ENCODE measurements at places on chromosomes 6 and 20.

DNA sequence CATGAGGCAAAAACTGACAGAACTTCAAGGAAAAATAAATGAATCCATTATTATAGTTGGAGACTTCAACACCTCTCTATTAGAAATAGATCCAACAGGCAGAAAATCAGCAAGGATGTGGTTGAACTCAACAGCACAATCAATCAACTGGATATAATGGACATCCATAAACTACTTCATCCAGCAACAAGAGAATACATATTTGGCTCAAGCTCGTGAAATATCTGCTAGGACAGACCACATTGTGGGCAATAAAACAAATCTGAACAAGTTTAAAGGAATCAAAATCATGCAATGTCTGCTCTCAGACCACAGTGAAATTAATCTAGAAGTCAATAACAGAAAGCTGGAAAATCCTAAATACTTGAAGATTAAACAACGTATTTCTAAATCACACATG is 362.6 kb downstream of the CD109 start:
- no peak for DNase-seq

GRCh38 chr6:36389353-36389752 is 1.9 kb upstream of the ETV7 start:
- no peak for DNase-seq

DNA sequence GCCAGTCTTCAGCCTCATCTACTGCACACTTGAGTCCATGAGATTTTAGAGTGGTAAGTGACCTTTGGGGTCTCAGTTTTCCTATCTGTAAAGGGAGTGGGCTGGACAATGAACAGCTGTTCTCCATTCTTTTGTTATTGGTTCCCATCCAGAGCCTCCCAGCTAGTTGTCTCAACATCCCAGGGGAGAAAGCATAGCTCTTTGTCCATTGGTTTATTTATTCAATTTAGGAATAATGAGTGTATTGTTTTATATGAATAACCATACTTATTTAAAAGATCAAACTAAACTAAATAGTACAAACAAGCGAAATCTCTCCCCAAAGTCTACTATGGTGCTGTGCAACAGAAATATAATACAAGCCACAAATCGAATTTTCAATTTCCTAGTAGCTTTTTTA is 13.7 kb downstream of the PIGT start:
- DNase-seq, result no peak

DNA sequence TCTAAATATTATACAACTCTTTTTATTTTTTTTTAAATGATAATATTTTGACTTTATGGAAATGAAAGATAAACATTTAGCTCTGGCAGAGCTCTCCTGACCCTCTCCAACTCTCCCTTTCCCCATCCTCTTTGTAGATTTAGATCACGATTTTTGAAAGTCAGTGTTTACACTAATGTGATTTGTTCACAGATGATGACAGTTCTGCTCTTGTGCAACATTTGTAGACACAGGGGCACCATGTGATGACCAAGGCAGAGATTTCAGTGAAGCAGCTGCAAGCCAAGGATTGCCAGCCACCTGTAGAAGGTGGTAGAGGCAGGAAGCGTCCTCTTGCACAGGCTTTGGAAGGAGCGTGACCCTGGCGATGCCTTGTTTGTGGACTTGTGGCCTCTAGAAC is 483.2 kb downstream of the QKI start:
- DNase-seq, result no peak

DNA sequence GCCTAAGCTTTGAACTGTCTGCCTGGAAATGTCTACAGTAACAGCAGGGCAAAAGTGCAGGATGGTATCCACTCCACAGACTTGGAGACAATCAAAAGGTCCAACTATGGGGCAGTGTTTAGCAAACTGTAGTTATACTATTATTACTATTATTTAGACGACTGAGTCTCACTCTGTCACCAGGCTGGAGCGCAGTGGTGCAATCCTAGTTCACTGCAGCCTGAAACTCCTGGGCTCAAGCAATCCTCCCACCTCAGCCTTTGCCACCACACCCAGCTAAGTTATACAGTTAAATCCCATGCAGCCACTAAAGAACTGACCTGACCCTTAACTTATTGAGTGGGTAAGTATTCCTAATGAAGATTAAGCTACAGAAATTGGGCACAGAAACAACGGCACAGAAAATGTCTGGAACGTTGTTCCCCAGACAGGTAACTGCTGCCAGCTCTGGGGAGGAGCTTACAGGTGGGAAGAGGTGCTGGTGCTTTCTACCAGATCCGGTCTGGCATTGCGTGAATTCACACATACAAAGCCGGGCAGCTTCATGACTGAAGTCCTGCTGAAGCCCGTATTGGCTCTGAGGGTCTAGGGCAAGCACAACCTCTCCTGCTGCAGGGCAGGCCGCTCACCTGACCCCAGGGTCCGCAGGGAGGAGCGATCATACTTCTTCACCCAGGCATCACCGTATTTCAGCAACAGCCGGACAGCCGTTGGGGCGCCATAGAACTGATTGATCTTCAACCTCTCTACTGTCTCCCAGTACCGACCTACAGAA is 27.0 kb upstream of the APMAP start:
- DNase-seq, result no peak

DNA sequence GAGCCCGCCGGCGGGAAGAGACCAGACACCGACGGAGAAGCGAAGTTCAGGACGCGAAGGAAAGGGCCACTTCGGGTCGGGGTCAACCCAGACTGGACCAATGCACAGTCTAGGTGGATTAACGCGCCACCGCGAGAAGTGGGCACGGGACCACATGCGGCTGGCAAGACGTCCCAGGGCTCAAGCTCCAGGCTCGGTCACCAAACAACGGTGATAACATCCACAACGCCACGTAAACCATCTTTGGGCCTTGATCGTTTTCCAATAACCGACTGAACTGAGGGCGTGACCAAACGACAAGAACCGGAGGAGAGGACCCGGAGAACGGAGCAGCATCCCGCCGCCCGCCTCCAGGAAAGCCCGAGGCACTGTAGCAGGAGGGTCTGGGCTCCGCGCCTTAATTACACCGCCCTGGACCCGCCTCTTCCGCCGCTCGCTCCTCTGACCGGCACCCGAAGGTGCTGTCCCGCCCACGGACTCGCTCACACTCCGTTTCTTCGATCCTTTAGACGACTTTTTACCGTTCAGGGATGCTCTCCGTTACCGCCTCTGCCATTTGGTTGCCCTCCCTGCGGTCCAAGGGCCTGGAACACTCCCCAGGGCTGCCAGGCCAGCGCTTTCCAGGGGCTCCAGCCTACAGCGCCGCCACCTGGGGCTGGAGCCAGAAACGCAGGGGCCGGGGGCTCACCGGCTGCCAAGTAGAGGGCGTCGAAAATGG is 44.1 kb downstream of the DPPA5 start:
- no peak for DNase-seq

- DNase-seq, result no peak
These were observed 255.1 kb downstream of the CDH26 start for GRCh38 chr20:60213126-60213893.

DNA sequence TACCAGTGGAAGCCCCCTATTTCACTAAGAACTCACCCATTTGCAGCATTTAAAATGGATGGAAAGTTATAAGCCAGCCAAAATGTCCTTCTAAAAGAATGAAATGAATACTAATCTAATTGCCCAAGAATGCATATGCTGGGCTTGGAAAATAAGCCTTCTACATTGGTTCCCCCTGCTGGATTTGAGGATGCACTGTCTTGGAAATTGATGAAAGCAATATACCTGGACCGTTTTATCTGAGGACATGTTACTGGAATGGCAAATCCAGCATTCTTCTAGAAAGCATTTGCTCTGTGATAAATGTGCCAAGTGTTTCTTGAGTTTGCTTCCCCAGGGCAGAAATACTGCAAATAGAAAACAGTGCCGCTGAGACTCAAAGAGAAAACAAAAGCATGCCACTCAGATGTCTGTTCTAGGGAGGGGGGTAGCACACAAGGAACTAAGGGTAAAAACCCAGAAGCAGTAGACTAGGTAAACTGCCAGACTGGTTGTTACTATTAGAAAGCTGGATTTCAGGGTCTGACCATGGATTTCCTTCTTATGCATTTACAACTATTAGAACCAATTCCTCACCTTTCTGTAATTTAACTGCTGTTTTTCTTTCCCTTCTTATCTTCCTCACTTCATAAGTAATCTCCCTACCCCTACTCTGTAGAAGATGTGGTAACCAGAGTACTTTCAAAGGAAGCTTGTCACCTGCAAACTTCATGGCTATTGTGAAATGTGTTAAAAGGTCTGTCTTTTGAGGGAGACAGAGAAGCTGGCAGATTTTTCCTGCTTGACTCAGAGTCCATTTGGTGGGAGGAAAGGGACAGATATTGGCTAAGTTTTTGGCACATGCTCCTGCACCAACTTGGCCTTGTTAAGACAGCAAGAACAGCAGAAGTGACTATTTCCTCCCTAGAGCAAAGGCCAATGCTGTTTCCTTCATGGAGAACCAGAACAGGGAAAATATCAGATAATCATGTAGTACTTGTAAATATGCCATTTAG is 642.6 kb downstream of the KIF16B start:
- DNase-seq, result no peak

GRCh38 chr6:107867302-107867615 is 43.1 kb upstream of the SCML4 start:
- DNase-seq, result no peak

DNA sequence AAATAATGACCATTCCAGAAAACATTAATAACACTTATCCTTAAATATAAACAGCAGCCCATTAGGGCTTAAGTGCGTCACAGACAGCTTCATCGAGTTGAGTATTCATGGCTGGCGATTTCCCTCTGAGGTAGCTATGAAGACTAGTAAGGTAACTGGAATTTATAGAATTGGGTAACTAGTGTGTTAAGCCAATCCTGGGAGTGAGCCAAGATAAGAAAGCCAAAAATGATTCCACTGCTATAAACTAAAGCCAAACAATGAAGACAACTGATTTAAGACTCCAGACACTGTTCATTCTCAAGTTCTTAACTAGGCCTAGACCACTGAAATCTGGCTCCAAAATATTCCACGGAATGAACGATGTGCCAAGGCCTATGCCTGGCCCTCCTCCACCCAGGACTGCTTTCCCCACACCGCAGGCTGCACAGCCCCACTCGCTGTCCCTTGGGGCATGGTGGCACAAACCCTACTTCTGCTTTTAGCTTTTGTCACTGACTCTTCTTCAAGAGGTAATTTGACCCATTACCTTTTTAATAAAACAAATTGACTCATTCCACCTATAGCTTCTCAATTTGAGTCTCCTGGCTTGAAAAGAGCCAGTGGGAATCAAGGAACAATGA is 66.0 kb downstream of the BLOC1S5 start:
- DNase-seq, result no peak

- DNase-seq, result no peak
These were observed 627.7 kb downstream of the QKI start for GRCh38 chr6:164042212-164042611.

- no peak for DNase-seq
These were observed 33.7 kb downstream of the ADGRF5 start for GRCh38 chr6:46888031-46888430.

- DNase-seq, result no peak
These were observed 181.5 kb upstream of the LAMP5 start for GRCh38 chr20:9332791-9333479.

- DNase-seq, result no peak
These were observed 15.0 kb upstream of the ABHD16B start for GRCh38 chr20:63846128-63846771.

- no peak for DNase-seq
These were observed 212.9 kb downstream of the QKI start for GRCh38 chr6:163627274-163628062.

GRCh38 chr6:146620655-146621054 is 21.9 kb downstream of the ADGB start:
- no peak for DNase-seq

DNA sequence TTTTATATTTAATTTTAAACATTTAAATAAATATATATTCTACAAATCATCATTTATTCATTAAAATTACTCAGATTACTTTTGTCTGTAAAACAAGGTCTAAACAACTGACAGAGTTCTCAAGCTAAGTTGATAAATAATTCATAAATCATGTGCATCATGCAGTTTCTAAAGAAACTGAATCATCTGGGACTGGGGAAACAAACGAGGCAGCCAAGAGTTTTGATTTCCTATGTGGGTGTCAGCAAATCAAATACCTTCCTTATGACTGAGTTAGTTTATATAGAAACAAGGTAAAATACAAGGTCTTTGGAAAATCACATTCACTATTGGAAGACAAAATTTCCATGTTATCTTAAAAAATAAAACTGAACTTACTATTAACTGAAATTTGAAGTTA is 149.9 kb upstream of the BEND6 start:
- DNase-seq, result no peak

- no peak for DNase-seq
These were observed 63.0 kb upstream of the THBS2 start for GRCh38 chr6:169316651-169317050.

DNA sequence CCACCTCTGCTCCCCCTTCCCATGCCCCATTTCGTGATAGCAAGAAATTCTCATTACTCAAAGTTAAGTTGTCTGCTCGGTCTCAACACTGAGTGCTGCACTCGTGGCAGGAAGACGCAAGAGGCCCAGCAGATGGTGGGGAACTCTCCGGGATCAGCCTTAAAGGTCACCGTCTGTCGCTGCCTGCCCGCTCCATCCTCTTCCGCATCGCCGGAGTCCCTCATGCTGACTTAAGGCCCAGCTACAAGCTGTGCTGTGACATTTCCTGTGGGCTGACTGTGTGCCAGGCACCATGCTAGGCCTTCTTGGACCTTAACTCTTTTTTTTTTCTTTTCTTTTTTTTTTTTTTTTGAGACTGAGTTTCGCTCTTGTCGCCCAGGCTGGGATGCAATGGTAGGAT is 17.8 kb downstream of the GRM4 start:
- no peak for DNase-seq

DNA sequence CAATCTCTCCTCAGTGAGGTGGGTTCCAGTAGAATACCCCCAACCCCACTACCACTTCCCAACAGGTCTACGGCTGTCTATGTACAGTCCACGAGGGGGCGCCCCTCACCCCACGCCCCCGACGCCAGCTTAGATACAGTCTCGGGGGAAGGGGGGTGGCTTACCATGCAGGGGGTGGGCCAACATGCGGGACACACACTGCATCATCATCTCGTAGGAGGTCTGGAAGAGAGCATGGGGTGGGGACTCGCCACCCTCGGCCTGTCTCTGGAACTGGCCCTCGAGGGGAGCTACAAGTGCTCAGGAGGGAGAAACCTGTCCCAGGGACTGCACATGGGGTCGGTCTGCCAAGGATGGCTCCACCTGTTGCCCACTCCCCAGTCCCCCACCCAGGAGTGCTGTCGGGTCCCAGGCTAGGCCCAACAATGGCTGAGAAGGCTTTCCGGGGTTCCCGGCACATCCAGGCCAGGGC is 8.5 kb downstream of the MTCH1 start:
- no peak for DNase-seq

- DNase-seq, result no peak
These were observed 52.9 kb downstream of the CSE1L start for GRCh38 chr20:49099011-49099410.

GRCh38 chr6:139824864-139825263 is 450.4 kb upstream of the CITED2 start:
- no peak for DNase-seq

- DNase-seq, result no peak
These were observed 15.7 kb downstream of the ADISSP start for GRCh38 chr20:3751675-3752385.

All from cortex of kidney (tissue), 1 donor.